ENCODE measurements at places on chromosomes 4 and X.

GRCh38 chr4:29295280-29295679 lies 1424.9 kb upstream of the PCDH7 start:
- no peak for DNase-seq

- peak; percentile 31 for DNase-seq
Measured at GRCh38 chrX:40006106-40007017, 91.4 kb downstream of the BCOR start.

GRCh38 chr4:97317671-97318070 lies 825.6 kb downstream of the STPG2 start:
- no peak for DNase-seq

- DNase-seq: no peak
Measured at GRCh38 chrX:149433451-149433850, 71.7 kb downstream of the IDS start.

DNA sequence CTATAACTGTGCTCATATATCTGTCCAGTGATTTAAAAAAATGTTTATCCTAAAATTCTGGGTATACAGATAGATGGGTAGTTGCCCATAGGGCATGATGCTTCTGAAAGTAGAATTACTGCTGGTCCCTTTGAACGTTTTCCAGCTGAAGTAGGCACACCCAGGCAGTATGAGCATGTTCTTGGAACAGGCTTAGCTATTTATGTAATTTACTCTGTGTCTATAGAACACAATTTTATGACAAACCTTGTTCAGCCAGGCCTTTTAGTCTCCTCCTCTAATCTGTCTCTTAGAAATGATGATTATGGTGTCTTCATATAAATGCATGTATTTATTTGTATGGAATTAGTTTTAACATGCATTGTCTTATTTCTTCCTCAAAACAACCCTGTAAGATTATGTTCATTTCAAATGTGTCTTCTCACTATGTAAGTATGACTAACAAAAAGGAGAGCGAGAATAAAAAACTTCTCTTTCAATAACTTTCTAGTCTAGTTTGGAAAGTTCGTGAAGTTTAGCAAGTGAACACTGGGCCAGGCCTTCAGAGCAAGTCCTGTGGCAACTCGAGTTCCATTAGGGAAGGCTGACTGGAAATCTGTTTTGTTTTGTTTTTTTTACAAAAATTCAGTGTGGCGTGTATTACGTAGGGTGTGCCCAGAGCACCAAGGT lies 142.0 kb downstream of the AFF1 start:
- DNase-seq: no peak

GRCh38 chrX:106874075-106874474 lies 29.1 kb downstream of the RIPPLY1 start:
- DNase-seq: no peak

DNA sequence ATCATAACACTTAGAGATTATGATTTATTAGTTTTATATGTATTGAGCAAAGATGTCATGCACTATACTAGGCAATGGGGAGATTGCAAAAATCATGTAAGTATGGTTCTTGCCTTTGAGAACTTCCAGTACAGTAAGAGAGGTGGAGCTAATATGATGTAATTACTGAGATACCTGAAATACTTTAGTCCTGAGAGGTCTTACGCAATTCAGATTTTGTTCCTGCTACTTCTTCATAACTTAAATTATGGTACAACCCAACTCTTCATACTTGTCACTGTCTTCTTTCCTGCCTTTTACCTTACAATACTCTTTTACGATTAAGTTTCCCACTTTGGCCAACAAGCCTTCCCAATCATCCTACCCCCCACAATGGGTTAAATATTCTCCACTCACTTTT lies 564.2 kb upstream of the PITX2 start:
- DNase-seq: no peak

DNA sequence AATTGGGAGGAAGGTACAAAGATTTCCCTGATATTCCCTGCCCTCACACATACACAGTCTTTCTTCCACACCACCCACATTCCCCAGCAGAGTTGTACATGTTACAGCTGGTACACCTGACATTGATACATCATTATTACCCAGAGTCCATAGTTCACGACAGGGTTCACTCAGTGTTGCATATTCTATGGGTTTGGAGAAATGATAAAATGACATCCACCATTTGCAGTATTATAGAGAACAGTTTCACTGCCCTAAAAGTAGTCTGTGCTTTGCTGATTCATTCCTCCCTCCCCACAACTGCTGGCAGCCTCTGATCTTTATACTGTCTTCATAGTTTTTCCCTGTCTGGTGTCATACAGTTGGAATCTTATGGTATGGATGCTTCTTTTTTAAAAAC lies 15.0 kb downstream of the AGA start:
- DNase-seq: no peak

GRCh38 chrX:106612393-106612763 lies 600 bp downstream of the RADX start:
- DNase-seq: no peak

DNA sequence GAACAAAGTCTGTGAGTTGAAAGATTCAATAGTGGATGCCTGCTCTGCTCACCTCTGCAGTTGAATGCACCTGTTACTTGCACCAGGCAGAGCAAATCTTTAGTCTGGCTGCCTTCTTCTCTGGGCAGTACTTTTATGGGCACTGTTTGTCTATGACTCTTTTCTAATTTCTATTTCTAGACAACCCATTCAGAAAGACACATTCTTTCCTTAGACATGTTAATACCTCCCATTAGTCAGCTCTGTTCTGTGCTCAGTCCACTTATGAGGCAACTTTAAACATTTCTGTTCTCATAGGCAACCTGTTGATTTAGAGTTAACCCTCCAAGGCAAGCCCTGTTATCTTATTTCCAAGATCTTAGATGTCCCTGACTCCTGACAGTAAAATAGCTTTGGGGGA lies 108.9 kb downstream of the SYNPO2 start:
- DNase-seq: no peak

DNA sequence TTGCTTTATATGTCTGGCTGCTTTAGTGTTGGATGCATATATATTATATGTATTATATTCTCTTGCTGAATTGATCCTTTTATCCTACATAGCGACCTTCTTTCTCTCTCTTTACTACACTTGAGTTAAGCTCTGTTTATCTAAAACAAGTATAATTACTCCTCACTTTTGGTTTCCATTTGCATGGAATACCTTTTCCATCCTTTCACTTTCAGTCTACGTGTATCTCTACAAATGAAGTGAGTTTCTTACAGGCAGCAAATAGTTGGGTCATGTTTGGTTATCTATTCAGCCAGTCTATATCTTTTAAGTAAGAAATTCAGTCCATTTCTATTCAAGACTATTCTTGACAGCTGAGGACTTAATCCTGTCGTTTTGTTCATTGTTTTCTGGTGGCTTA lies 167.5 kb upstream of the USP38 start:
- no peak for DNase-seq

DNA sequence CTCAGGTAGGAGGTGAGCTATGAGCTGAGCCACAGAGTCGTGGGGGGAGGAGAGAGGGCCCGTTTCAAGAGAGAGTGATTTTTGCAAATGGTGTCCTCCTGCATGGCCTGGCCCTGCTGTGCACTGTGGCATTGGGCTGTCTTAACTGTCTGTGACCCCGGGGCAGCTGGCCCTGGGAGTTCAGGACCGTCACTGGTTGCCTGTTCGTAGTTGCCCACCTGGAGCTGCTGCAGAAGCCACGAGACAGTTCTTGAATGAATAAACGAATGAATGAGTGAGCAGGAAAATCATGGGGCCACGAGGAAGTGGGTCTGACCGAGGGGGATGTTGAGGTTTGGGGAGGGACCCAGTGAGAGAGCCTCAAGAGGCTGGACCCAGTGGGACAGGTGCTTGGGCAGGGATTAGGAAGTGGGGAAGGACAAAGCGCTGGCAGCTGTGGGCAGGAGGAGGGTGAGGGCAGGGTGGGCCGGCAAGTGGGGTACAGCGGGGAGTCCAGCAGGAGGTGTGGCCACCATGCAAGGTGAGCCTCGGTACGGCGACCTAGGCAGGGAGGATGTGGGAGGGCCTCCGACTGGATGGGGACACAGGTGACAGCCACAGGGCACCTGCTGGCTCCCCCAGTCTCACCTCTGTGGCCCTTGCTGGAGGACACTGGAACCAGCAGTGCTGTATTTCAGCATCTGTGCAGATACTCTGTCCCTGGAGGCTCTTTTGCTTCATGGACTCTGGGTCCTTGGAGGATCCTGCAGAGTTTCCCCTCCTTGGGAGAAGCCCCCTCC lies 10.2 kb downstream of the RGS12 start:
- no peak for DNase-seq

- no peak for DNase-seq
Measured at GRCh38 chrX:18160369-18160768, 60.3 kb downstream of the BEND2 start.

GRCh38 chrX:9927698-9928482 lies 39.3 kb upstream of the CLDN34 start:
- no peak for DNase-seq

GRCh38 chr4:16021804-16022560 lies 59.0 kb upstream of the FGFBP2 start:
- DNase-seq: no peak

DNA sequence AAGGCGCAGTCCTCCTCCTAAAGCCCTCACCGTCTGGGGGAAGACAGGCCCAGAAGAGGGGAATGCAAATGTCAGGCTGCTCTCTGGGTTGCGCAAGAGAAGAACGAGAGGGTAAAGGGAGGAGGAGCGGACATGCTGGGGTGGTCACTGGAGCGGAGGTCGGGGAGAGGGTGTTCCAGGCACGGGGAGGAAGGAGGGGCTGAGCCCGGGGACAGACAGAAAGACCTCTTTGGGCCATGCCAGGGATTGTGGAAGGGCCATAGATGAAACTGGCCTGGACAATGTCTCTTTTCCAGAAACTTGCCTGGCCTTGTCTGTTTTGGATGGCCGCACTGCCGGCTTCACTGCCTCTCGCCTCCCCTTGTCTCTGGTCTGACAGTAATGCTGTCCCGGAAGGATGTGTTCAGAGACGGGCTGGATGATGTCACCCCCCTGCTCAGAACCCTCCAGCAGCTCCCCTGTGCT lies 121.0 kb downstream of the SORCS2 start:
- no peak for DNase-seq

DNA sequence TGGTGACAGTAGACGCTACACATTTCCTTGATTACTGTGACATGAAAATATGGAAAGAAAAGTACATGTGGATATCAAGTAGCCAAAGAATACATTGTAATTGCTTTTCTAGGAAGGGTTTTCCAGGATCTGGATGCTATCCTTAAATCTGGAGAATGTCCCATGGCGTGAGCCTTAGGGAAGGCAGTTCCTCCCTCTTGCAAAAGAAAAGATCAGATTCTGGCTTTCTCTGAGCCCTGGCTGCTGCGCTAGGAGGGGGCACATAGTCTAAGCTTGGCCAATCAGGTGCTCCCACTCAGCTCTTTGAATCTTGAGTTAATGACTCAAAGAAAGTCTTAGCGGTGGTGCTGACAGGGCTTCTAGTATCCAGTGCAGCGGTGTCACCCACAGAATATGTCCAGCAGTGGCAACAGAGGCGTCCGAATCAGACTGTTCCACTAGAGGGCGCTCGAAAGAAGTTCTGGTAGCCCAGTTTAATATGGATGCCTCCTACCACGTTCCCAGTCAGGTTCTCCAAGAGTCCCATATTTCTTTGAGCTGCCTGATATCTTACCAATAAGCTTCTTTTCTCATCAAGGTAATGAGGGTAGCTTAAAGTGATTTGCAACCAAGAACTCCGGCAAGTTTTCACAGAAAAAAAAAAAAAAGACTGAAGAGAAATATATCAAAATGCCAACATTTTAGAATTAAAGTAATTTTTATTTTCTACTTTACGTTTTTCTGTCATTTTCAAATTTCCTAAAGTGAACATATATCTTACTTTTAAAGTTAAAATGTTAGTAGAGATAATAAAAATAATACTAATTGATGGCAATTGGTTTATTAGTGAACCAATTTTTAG lies 213.4 kb upstream of the S100G start:
- DNase-seq: peak; percentile 5

- no peak for DNase-seq
Measured at GRCh38 chrX:141221611-141222010, 20.7 kb downstream of the SPANXC start.

GRCh38 chr4:177100307-177100706 lies 209.4 kb upstream of the NEIL3 start:
- DNase-seq: no peak

DNA sequence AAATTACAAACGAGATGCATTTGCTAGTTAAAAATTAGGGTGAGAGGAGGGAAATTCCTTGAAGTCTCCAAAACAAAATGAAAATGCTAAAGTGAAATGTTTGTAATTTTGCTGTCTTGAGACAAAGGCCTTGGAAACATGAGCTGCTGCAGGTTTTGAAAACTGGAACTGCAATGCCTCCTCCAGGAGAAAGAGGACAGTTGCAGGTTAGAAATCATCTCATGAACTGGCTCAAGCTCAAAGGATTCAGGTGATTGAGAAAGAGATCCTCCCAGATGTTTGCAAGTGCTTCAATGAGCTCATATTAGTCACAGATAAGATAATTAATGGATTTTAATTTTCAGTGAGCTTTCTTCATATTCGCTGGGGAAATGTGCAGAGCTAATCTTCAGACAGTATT lies 32.4 kb downstream of the SMPX start:
- DNase-seq: no peak

DNA sequence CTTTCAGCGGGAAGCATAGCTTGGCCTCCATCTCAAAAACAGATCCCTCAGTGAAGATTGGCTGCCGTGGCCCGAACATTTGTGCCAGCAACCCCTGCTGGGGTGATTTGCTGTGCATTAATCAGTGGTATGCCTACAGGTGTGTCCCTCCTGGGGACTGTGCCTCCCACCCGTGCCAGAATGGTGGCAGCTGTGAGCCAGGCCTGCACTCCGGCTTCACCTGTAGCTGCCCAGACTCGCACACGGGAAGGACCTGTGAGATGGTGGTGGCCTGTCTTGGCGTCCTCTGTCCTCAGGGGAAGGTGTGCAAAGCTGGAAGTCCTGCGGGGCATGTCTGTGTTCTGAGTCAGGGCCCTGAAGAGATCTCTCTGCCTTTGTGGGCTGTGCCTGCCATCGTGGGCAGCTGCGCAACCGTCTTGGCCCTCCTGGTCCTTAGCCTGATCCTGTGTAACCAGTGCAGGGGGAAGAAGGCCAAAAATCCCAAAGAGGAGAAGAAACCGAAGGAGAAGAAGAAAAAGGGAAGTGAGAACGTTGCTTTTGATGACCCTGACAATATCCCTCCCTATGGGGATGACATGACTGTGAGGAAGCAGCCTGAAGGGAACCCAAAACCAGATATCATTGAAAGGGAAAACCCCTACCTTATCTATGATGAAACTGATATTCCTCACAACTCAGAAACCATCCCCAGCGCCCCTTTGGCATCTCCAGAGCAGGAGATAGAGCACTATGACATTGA lies 175.4 kb downstream of the FAT4 start:
- no peak for DNase-seq
